Left lung (tissue), 14 donors: ENCODE measurements at places on chromosomes 3 and 15. TPM values are rescaled to one million over a fixed set of nuclear protein-coding genes. Genes with fewer than 3 reads are reported as not detected.

The FETUB gene
- not detected for total RNA-seq

The HEG1 gene
- 107 TPM for total RNA-seq

The VGLL3 gene
- total RNA-seq: 33.1 TPM

The PLSCR4 gene
- total RNA-seq: 39.7 TPM

The MESP2 gene
- total RNA-seq: 0.35 TPM

The CCDC33 gene
- 3.2 TPM for total RNA-seq

The AMIGO3 gene
- not detected for total RNA-seq

The ZMYND10 gene
- 1.6 TPM for total RNA-seq

The ITIH4 gene
- 10.2 TPM for total RNA-seq

The ACP3 gene
- total RNA-seq: 24.3 TPM
